ENCODE measurements at places on chromosomes 1 and 21.

DNA sequence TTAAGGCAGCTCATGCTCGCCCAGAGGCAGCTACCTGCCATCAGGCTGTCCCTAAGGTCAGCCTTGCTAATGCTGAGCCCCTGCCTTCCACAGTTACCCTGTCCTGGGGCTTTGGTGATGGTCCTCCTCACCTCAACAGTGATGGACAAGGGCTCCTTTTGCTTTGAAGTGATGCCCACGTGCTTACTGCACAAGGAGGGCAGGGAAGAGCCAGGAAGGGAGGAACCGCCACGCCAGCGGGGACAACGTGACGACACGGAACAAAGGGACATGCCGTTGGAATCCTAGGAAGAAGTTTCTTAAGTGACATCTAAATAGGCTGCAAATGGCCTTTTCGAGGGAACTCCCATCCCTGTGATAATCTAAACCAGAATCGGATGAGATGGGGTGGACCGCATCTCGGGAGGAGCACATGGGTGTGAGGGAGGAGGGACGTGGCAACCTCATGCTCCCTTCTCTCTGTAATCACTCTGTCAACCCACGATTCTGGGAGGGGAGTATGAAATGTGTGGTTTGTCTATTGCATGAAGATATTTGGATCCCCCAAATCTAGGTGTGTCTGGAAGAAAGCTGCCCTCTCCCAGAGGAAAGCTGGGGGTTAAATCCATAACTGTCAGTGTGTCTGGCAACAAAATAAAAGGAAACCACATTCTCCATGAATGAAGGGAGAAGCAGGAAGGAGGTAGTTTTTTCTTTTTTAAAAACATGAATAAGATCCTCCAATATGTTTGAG is 110.9 kb upstream of the IRF2BP2 start:
- DNase-seq = no peak

DNA sequence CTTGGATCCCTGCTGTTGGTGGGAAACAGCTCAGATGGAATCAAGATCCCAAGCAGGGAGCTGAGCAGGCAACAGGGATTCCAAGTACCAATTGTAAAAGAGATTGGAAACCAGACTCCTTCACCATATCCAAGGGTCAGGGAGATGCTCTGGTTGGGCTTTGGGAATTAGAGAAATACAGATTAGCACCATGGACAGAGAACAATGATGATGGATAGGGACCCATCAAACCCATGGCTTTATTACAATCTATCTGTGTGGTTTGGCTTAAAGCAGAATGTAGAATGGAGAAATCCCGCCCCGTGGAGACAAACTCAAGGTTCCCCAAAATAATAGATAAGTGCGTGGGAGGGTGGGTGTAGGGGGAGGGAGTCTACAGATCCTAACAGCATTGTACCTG is 120.7 kb upstream of the CSF3R start:
- no peak for DNase-seq

- peak; percentile 91 for DNase-seq
Observed at GRCh38 chr1:175146529-175147213, 45.9 kb downstream of the KIAA0040 start.

- no peak for DNase-seq
Observed at GRCh38 chr21:39812983-39813382, 54.3 kb upstream of the PCP4 start.

- no peak for DNase-seq
Observed at GRCh38 chr1:234555390-234556024, 54.5 kb downstream of the IRF2BP2 start.

DNA sequence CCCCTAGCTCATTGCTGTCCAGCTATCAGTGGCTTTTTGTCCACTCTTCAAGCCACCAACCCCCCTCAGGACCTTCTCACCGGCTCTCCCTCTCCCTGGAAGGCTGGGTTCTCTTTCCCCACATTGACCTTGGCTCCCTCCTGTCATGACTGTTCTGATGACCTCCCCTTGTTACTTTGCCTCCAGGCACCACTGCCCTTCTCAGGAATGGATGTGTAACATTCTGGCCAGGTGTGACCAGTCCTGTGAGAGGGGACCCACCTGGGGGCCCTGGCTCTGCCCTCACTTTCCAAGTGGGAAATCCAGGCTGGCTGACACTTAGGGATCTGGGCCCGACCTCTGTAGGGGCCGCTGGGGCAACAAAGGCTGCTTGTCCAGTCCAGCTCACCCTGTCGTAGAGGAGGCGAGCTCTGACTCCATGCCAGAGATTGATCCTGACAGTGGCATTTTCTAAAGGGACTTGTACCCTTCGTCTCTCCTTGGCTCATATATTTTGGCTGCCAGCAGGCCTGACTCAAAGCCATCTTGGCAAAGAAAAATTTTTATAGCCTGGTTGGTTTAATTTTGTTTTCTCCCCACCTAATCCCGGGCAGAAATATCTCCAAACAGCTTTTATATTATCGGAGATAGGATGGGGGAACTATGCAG is 37.9 kb upstream of the USP24 start:
- DNase-seq = no peak

DNA sequence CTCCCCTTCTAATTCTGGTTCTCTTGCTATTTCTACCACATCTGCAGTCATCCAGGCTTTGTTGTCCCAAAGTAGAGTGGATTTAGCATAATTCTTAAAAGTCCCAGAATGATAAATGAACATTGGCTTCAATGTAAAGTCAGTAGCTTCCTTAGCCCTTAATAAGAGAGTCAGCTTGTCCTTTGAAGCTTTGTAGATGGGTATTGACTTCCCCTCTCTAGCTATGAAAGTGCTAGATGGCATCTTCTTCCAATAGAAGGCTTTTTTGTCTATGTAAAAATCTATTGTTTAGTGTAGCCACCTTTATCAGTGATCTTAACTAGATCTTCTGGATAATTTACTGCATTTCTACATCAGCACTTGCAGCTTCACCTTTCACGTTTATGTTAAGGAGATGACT is 181.4 kb upstream of the B3GALT2 start:
- DNase-seq = no peak

GRCh38 chr1:203720242-203720641 is 44.7 kb upstream of the LAX1 start:
- no peak for DNase-seq

DNA sequence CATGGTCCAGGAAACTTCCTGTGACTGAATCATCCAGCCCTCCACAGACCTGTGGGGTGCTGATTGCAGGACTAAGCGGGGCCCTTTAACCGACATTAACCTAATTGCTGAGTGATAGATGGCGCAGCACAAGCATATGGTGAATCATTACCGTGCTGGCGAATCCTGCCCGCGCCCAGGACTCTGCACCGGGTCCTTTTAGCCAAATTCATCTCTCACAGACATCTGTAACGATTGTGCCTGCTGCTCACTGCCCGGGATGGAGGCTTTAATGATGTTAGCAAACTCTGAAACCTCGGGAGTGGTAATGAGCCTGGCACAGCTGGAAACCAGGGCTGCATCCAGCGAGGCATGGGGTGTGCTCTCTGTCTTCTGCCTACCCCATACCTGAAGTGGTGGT is 147.3 kb upstream of the CD34 start:
- no peak for DNase-seq

GRCh38 chr1:158976219-158976618 is 33.5 kb upstream of the IFI16 start:
- no peak for DNase-seq

DNA sequence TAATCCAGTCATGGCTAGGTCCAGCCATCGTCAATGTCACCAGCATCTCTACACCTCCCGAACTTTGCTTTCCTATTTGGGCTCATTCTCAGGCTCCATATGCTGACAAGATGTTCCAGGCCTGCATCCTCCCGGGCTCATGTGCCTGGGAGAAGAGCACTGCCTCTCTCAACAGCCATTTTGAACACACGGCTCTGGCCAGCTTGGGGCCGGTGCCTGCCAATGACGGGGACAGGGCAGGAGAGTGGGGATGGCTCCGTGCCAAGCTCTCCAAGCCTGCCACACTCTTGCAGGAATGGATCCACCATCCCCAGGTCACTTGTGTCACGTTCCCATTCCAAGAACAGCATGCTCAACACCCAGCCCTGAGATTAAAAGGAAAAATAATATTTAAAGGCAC is 61.4 kb upstream of the PAX7 start:
- no peak for DNase-seq

GRCh38 chr1:197184190-197184589 is 37.7 kb upstream of the ASPM start:
- DNase-seq = no peak
